Endothelial cell (in vitro differentiated cells): ENCODE measurements at places on chromosomes 16 and 17. TPM values are rescaled to one million over a fixed set of nuclear protein-coding genes. Genes with fewer than 3 reads are reported as not detected.

- no peak for DNase-seq
These were observed at the start of gene SLC47A2 for GRCh38 chr17:19716108-19717030. Gene SLC47A2, minus strand, starts transcription at chr17:19716584. Its CDS starts 29 bp downstream, at chr17:19716555.

DNA sequence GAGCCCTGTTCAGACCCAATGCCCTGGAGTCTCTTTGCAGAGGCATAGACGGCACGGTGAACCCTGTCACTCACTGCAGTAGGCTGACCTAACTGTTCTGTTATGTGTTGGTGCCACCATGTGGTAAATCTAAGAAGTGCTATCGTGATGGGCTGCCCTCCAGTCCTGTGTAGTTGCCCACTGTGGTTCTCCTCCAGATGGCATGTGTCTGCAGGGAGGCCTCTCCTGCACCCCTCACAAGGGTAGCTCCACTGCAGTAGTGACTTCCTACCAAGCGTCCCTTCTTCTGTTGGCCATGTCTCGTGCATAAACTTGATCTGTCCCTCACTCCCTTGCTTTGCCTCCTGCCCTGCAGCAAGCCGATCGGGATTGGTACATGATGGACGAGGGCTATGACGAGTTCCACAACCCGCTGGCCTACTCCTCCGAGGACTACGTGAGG is 5.8 kb downstream of the DHX38 start:
- DNase-seq, result peak; percentile 75

DNA sequence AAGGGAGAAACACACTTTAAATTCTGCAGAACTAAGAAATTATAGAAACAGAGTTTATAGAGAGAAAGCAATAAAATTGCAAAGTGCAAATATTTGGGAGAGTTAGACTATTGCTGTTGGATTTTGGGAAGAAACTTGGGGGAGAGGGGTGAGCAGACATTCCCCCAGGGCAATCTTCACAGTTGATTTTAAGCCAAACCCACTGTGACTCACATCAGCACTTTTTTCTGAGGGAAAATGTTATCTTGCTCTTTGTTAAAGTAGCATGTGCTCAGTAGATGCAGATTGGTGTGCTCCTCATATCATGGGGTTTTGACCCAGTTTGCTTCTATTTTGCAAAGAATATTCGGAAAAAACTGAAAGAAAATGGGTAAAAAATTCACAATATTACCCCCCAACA is 367.6 kb downstream of the CDH11 start:
- DNase-seq, result no peak

- no peak for DNase-seq
These were observed 20.9 kb upstream of the MPRIP start for GRCh38 chr17:17021194-17021863.

- no peak for DNase-seq
These were observed 23.1 kb downstream of the MSI2 start for GRCh38 chr17:57279432-57279831.

DNA sequence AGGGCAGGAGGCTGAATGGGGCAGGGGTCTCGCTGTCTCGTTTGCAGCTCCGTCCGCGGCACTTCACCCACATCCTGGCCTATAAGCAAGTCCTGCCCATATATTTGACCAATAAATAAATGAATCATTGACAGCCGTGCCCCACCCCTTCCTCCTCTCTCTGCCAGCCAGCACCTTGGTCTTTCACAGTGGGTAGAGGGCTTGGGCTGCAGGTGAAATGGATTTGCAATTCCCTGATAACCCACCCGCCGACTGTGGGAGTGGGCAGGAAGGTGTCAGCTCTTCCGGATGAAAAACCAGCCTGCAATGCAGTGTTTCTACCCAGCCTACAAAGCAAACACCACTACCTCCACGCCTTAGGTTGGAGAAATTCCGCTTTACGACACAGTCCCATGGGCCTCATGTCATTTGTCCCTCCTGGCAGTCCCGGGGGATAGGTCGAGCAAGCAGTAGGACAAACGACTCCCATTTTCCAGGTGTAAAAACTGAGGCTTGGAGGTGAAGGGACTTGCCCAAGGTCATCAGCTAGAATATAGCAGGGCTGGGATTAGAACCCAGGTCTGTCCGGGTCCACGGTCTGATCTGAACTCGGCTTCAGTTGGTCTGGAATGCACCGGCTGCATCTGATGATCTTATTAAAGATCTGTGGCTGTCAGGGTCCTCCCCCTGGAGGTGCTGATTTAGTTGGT is 79.0 kb downstream of the ABCC1 start:
- no peak for DNase-seq

DNA sequence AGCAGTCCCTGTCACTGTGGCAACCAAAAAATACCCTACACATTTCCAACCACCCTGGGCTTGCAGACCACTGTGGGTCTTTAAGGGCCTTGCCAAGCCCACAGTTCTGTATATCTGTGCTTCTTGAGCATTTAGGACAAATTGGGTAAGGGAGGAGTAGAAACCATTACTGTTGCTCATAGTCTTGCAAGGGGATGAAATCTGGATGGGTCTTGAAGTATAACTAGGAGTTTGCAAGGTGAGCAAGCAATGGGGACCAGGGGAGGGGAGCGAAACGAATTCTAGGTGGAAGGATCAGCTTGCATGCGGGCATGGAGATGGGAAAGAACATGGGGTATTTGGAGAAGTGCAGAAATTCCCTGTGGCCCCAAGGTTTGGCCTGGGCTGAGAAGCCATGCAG is 202.9 kb downstream of the RAB11FIP4 start:
- DNase-seq, result no peak

GRCh38 chr16:9049241-9049640 is 42.2 kb upstream of the HAPSTR1 start:
- no peak for DNase-seq

GRCh38 chr17:72258711-72259110 is 137.9 kb downstream of the SOX9 start:
- DNase-seq, result peak; percentile 6

The NOMO2 gene
- 109 TPM for total RNA-seq

The LGALS9C gene
- total RNA-seq, result 0.21 TPM

The GAS7 gene
- 7.0 TPM for total RNA-seq

GRCh38 chr17:28112606-28113005 is 70.1 kb downstream of the NLK start:
- no peak for DNase-seq

- peak; percentile 93 for DNase-seq
These were observed 794 bp upstream of the CPNE7 start for GRCh38 chr16:89574681-89575246.

DNA sequence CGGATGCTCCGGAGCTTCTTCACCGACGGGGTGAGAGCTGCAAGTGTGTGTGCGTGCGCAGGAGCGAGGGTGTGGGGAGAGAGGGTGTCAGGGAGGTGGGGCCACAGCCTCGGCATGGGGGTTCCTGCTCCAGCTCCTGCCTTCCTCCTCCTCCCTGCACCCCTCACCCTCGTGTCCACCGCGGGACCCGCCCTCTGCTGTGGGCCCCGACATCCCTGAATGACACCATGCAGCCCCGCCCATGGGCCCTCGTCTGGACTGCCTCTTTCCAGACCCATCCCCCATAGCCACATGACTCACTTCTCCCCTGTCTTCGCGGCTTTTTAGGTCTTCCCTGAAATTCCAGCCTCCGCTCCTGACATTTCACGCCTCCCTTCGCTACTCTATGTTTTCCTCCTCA is 41.6 kb downstream of the ARHGAP23 start:
- DNase-seq, result no peak

GRCh38 chr17:19290066-19290705 is 53.0 kb downstream of the EPN2 start:
- no peak for DNase-seq

- DNase-seq, result no peak
These were observed 33.8 kb upstream of the SBK1 start for GRCh38 chr16:28258567-28258966.

The STAC2 gene
- not detected for total RNA-seq

The FAM234A gene
- total RNA-seq, result 72.3 TPM

- DNase-seq, result no peak
These were observed 225.2 kb downstream of the GRIN2A start for GRCh38 chr16:9957002-9957401.

DNA sequence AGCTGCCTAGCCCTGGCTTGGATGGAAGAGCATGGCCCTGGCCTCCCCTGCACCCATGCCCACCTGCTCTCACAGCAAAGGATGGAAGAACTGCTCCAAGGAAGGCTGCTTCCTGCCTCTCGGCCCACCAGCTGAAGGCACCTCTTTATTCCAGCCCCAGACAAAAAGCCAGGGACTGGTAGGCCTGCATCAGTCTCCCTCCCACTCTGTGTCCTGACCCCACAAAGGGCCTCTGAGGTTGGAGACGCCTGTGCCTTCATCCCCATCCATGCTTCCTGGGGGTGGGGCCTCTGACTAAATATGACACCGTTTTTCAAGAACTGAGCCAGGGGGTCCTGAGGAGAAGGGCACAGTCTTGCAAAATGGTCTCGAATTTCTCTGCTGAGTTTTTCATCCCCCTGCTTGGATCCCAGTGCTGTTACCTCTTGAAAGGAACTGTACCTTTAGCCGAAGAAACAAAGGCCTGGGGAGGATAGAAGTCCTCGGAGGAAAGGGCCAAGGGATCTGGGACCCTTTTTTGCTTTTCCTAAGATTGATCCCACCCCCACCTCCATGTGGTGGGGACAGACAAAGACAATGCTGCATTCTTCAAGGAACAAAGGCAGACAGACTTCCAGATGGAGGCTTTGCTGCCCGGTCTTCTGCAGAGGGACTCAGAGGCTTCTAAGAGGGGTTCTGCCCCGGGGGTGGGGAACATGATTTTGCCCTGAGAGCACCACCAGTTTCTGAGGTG is 5.2 kb downstream of the C17orf50 start:
- no peak for DNase-seq

GRCh38 chr16:81709016-81709900 is 69.8 kb upstream of the PLCG2 start:
- no peak for DNase-seq
